ENCODE measurements at places on chromosomes 7 and 10. TPM values are rescaled to one million over a fixed set of nuclear protein-coding genes. Genes with fewer than 3 reads are reported as not detected.

- DNase-seq, result no peak
Observed at GRCh38 chr7:158657189-158657746, 47.3 kb downstream of the NCAPG2 start.

GRCh38 chr7:121355574-121355973 lies 26.8 kb downstream of the WNT16 start:
- no peak for DNase-seq

GRCh38 chr10:16809074-16809718 lies 8.0 kb downstream of the RSU1 start:
- no peak for DNase-seq

DNA sequence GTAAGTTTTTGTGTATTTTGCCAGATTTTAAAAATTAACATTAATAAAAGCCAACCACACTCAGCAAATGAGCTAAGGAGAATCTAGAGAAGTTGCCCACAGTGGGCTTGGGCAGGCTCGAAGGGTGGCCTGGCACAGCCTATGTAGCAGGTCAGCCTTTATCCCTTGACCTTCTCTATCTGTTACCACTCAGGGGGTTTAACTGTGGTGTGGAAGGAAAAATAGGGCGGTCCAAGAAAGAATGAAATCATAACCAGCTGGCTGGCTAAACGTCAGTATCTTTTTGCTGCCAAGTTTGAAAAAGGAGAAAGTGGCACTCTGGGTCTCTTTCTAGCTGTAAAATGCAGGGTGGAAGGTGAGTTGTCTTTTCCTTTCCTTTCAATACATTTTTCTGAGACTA lies 130.3 kb upstream of the ASAH2 start:
- DNase-seq, result no peak

GRCh38 chr10:18760836-18761235 lies 101.6 kb downstream of the ARL5B start:
- no peak for DNase-seq

GRCh38 chr7:49564379-49564714 lies 209.1 kb upstream of the VWC2 start:
- DNase-seq, result no peak

- no peak for DNase-seq
Observed at GRCh38 chr10:81248886-81249285, 626.1 kb upstream of the NRG3 start.

DNA sequence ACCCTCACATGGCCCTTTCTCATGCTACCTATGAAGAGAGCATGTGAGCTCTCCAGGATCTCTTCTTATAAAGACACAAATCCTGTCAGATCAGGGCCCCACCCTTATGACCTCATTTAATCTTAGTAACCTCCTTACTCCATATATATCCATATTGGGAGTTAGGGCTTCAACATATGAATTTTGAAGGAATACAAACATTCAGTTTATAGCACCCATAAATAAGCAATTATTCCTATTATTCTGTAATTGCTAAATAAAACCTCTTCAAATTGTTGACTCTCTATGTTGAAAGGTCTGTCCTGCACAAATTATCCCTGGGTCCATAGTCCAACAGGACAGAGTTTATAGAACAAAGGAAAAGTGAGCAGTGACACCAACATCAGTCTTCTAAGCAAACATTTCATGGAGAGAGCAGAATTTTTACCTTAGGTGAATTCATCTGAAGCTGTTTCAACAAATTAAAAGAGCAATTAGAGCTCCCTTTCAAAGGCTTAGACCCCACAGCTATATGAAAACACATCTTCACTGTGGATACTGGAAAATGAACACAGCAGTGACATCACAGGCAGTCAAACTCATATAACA lies 12.2 kb downstream of the DOCK4 start:
- DNase-seq, result no peak

GRCh38 chr7:21314954-21315353 lies 112.9 kb upstream of the SP4 start:
- no peak for DNase-seq

DNA sequence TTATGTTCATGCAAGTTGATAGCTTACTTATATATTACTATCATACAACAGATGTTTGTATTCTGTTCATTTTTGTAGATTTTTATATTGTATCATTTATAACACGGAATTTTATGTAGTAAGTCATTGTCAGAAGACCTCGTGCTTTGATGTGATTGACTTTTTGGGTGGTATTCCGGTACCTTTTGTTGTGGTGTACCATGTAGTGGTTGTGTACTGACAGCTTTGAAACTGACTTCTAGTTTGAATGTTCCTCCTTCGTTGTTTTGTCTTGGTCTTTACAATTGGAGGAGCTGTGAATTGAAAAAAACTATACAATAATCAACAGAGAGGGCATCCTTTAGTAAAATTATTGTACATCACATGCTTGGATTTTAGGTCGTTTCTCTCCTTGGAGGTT lies 61.5 kb downstream of the WAC start:
- DNase-seq, result no peak

DNA sequence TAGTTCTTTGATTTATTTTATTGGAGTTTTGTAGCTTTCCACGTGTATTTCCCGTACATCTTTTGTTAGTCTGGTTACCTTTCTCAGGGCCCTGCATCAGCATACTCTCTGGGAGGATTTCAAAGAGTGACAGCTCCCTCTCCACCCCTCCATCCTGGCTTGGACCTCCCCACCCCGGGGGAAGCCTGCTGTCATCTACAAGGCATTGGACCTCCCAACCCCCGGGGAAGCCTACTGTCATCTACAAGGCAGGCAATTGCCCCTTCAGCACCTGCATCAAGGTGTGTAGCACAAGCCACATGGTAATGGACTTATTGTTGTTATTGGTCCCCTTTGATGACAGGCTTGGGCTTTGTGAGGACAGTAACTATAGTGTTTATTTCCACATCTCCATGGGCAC lies 390.1 kb downstream of the TCERG1L start:
- no peak for DNase-seq

DNA sequence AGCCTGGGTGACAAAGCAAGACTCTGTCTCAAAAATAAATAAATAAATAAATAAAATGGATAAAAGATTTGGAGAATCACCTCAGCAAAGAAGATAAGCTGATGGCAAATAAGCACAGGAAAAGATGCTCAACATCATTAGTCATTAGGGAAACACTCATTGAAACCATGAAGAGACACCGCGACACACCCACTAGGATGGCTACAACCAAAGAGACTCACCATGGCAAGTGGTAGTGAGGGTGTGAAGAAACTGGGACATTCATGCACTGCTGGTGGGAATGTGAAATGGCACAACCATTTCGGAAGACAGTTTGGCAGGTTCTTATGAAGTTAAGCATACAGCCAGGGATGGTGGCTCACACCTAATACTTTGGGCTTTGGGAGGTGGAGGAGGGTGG lies 37.8 kb upstream of the FXYD4 start:
- no peak for DNase-seq

DNA sequence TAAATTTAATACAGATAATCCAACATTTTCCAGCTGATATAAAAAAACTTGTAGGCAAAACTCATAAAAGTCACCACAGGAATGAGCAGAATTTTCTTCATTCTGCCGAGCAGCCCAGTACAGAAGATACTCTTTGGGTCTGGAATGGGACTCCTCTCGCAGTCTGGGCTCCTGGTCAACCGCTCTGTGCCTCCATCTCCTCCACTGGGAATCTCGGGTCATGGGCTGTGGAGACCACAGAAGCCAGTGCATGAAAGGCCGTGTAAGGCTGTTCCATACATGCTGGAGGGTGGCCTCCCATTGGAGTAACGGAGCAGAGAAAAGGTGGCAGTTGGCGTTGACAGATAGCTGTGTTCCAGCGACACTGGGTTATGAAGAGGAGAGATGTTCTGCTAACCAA lies 616.4 kb upstream of the MGMT start:
- no peak for DNase-seq

- DNase-seq, result no peak
Observed at GRCh38 chr7:47954231-47954911, 6.1 kb upstream of the PKD1L1 start.

GRCh38 chr7:23043441-23043840 lies 29.5 kb upstream of the HYCC1 start:
- no peak for DNase-seq

GRCh38 chr10:29056729-29057128 lies 232.1 kb upstream of the LYZL1 start:
- DNase-seq, result no peak

DNA sequence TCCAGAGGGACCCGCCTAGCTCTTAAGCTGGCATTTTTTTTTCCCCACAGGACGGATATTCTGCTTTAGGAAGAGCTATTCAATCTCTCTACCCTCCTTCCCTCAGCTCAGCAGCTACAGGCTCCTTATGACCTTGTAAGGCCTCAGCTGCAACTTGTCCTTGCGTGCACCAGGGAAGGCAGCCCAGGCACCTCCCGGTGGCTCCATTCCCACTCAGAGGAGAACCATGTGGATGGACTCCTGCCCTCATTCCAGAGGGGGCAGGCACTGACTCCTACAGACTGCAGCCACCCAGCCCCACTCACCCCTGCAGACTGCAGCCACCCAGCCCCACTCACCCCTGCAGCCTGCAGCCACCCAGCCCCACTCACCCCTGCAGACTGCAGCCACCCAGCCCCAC lies 73.7 kb downstream of the ITIH5 start:
- no peak for DNase-seq

GRCh38 chr10:57675125-57675524 lies 592.6 kb downstream of the IPMK start:
- no peak for DNase-seq

DNA sequence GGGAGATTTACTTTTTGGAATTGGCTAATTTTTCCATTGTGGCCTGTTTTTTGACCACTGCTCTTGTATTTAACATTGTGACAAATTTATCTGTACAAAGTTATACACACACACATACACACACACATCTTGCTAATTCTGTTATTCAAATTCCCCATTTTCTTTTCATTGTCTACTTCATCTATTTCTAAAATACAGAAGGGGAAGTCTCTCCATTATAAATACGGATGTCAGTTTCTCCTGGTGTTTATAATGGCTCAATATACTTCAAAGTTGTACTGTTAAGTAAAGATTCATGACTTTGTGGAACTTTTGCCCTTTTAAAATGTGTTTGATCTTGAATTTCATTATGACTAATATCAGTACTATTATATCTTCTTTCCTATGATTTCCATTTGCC lies 81.0 kb downstream of the CNOT4 start:
- no peak for DNase-seq

The CAV1 gene
- 354 TPM for total RNA-seq

The OR6V1 gene
- total RNA-seq, result not detected

The DNAJC12 gene
- total RNA-seq, result 3.3 TPM

The AKR1E2 gene
- 26.8 TPM for total RNA-seq

The GRB10 gene
- 64.6 TPM for total RNA-seq
